Airway epithelial cell (primary cell): ENCODE measurements at places on chromosomes 1 and 21. TPM values are rescaled to one million over a fixed set of nuclear protein-coding genes. Genes with fewer than 3 reads are reported as not detected.

The SERINC2 gene
- 188 and 258 TPM in 2 replicates for total RNA-seq

The CNR2 gene
- total RNA-seq, result not detected in 2 replicates

The LAD1 gene
- total RNA-seq, result 244 and 293 TPM in 2 replicates

The RPE65 gene
- not detected in 2 replicates for total RNA-seq

The CRYAA gene
- total RNA-seq, result not detected in 2 replicates

The CLCA4 gene
- 3.1 and 6.5 TPM in 2 replicates for total RNA-seq

The SPRR5 gene
- 0.71 TPM in 1 of 2 replicates, not detected in the other for total RNA-seq

The ZMYM1 gene
- 6.7 and 13.5 TPM in 2 replicates for total RNA-seq

The C4BPB gene
- total RNA-seq, result not detected in 2 replicates

The CAMK2N1 gene
- total RNA-seq, result 9.2 and 12.2 TPM in 2 replicates

The SLC2A1 gene
- total RNA-seq, result 1,064 and 1,733 TPM in 2 replicates

The WDR3 gene
- total RNA-seq, result 14.7 and 16.1 TPM in 2 replicates

The SRSF4 gene
- total RNA-seq, result 43.6 and 52.5 TPM in 2 replicates

The SMPDL3B gene
- total RNA-seq, result 3.7 and 4.4 TPM in 2 replicates

The FCRL2 gene
- not detected in 2 replicates for total RNA-seq

The SUSD4 gene
- total RNA-seq, result 1.8 and 3.2 TPM in 2 replicates

The DNAI4 gene
- total RNA-seq, result 1.3 and 1.9 TPM in 2 replicates

The TP73 gene
- 6.1 and 9.5 TPM in 2 replicates for total RNA-seq

The C4BPA gene
- total RNA-seq, result not detected in 2 replicates

The PRDX6 gene
- total RNA-seq, result 240 and 282 TPM in 2 replicates

The TNFSF4 gene
- total RNA-seq, result 0.71 and 1.1 TPM in 2 replicates

The KRTAP19-3 gene
- total RNA-seq, result not detected in 2 replicates

The SEC16B gene
- 0.42 and 2.0 TPM in 2 replicates for total RNA-seq

The DIRAS3 gene
- total RNA-seq, result 0.46 and 0.63 TPM in 2 replicates

The MYOG gene
- not detected in 2 replicates for total RNA-seq

The PADI2 gene
- 3.7 and 3.9 TPM in 2 replicates for total RNA-seq

The GJB3 gene
- 115 and 159 TPM in 2 replicates for total RNA-seq

The SFT2D2 gene
- 27.9 and 34.3 TPM in 2 replicates for total RNA-seq

The OR2T35 gene
- not detected in 2 replicates for total RNA-seq

The RAP1GAP gene
- total RNA-seq, result 0.46 and 1.8 TPM in 2 replicates

The PLD5 gene
- 0.84 and 1.4 TPM in 2 replicates for total RNA-seq

The RRP1B gene
- total RNA-seq, result 36.6 and 42.0 TPM in 2 replicates

The NPPA gene
- total RNA-seq, result not detected in 2 replicates

The IKBKE gene
- total RNA-seq, result 10.7 and 15.6 TPM in 2 replicates

The ANKRD35 gene
- 16.9 and 19.6 TPM in 2 replicates for total RNA-seq

The PRR9 gene
- total RNA-seq, result not detected in 2 replicates

The EVA1C gene
- total RNA-seq, result 12.3 and 26.4 TPM in 2 replicates

The TLR5 gene
- total RNA-seq, result 2.1 and 2.8 TPM in 2 replicates

The ANGPTL7 gene
- total RNA-seq, result not detected in 2 replicates

The VAMP3 gene
- 82.1 and 113 TPM in 2 replicates for total RNA-seq

The LENEP gene
- total RNA-seq, result 0.92 TPM in 1 of 2 replicates, not detected in the other

The ATP6V1G3 gene
- not detected in 2 replicates for total RNA-seq

The NR1I3 gene
- total RNA-seq, result not detected in 2 replicates

The KIAA1614 gene
- 0.21 and 0.28 TPM in 2 replicates for total RNA-seq

The HOOK1 gene
- 7.1 and 10.7 TPM in 2 replicates for total RNA-seq
